Amniotic stem cell (primary cell): ENCODE measurements at places on chromosomes 16 and 17.
A peak's percentile ranks its signal among the peaks of the same experiment; 100 is the strongest.

- DNase-seq, result peak; percentile 15
Measured at GRCh38 chr17:1764284-1764683, 2.4 kb downstream of the SERPINF1 start.

- no peak for DNase-seq
Measured at GRCh38 chr17:59151591-59151990, 3.4 kb downstream of the SKA2 start.

DNA sequence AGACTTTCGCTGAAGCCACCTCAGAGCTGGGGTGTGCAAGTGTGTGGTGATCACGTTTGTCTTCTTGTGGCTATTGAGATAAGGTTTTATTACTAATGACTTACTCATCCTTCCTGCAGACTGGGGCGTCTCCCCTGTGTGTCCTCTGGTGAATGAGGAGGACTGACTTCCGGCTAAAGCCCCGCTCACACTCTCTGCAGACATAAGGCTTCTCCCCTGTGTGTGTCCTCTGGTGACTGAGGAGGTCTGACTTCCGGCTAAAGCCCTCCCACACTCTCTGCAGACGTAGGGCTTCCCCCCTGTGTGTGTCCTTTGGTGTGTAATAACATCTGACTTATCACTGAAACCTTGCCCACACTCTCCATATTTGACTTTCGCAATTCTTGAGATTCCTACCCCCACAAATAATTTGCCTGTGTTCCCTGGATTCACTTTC is 19.4 kb downstream of the PRDM7 start:
- DNase-seq, result no peak

- DNase-seq, result no peak
Measured at GRCh38 chr17:40524243-40524965, 23.0 kb upstream of the TNS4 start.

GRCh38 chr16:24191876-24192402 is 64.2 kb upstream of the CACNG3 start:
- no peak for DNase-seq

DNA sequence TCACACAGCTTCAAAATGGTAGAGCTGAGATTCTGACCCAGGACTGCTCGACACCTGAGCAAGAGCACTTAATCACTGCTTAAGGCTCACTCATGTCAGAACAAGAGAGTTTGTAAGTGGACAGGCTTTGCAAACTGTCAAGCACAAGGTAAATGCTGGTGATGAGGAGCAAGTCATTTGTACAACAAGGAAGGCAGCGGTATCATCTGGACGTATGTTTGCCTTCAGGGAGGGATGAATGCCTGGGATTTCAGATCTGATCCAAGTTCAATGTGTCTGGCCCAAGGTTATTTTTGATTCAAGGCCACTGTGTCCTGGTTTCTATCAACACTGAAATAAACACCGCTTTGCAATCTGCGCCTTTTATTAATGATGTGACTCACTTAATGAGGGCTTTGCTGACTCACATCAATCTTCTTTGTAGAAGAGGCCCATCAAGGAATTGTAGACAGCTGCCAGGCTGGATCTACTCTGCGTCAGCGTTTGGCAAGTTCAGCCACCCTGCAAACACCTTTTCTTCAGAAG is 174.4 kb upstream of the HS3ST3A1 start:
- DNase-seq, result no peak

GRCh38 chr17:7572338-7572587 is 7.2 kb upstream of the CD68 start:
- no peak for DNase-seq

- no peak for DNase-seq
Measured at GRCh38 chr17:79617304-79617703, 6.5 kb upstream of the RBFOX3 start.

DNA sequence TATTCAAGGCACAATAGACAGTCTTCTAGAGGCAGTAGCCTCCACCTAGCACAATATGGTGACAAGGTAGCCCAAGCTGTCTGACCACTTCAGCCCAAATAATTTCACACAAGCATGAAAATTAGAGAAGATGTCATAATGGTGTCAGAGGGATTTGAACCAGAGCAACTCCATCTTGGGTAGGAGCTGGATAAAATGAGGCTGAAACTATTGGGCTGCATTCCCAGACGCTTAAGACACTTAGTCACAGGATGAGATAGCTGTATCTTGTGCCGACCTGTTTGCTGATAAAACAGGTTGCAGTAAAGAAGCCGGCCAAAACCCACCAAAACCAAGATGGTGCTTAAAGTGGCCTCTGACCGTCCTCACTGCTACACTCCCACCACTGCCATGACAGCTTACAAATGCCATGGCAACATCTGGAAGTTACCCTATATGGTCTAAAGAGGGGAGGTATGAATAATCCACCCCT is 192.6 kb downstream of the CPPED1 start:
- DNase-seq, result no peak

DNA sequence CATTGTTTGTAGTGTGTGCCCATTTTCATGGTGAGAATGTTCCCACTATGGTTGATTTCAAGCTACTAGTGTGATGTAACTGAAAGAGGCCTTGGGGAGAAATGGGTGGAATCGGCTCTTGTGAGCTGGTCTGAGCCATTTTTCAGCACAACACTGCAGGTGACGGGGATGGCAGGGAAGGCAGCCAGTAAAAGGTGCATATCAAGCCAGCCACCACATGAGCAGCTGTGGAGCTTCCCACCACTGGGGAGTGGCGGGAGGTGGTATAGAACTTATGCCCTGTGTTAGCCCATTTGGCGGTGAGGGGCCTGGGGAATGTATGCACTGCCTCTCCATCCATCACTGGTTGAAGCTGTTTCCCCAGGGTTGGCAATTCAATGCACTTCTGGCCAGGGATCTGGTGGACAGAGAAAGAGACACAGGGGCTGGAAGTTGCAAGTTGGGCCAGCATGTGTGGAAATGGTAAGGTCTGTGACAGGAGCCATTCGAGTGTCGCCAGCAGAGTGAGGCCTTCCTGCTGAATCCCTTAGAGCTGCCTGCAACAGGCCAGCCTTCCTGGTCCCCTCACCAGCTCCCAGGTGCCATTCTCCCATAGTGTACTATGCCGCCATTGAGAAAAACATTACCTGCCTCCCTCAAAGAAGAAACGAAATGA is 31.7 kb upstream of the BRD7 start:
- DNase-seq, result no peak

DNA sequence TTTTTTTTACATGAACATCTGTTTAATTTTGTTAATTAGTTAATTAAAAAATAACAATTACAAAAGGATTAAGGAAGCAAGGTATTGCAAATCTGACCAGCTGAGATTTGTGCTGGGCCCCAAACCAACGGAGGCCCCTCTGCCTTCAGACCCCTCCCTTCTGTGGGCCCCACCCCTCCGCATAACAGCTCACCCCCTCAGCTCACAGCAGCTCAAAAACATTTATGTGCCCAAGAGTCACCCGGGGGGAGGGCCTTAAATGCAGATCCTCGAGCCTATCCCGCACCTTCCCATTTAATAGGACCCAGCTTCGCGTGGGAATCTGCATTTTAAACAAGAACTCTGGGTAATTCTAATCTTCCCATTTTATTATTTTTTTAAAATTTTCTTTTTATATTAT is 75.0 kb downstream of the MGAT5B start:
- no peak for DNase-seq

DNA sequence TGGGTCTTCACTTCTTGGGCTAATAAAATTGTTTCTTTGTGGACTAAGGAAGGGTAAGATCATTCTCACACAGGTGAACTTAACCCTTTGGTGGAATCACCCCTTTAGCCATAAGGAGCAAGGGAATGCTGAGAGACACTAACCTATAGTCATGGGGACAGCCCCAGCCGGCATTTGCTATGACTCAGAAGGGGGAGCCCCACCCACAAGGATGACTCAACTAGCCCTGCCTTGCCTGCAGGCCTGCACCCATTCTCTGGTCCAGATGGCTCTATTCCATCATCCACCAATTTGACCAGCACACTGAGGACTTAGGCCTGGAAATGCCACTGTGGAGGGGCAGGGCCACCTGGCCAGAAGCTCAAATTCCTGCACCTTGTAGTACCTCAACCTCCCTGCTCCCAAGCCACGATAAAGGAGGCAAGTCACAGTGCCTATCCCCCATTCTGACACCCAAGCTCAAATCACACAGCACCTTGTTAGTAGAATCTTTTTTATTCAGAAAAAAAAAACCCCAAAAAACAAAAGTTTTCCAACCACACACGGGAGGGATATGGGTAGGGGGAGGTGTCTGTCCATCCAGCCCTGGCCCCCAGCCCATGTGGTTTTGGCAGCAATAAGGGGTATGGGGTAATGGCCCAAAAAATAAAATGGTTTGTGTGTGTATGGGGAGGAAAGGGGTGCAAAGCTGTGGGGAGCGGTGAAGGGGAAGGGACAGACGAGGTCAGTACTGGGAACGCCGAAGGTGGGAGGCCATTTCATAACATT is 3.0 kb downstream of the PFN1 start:
- DNase-seq, result peak; percentile 77

DNA sequence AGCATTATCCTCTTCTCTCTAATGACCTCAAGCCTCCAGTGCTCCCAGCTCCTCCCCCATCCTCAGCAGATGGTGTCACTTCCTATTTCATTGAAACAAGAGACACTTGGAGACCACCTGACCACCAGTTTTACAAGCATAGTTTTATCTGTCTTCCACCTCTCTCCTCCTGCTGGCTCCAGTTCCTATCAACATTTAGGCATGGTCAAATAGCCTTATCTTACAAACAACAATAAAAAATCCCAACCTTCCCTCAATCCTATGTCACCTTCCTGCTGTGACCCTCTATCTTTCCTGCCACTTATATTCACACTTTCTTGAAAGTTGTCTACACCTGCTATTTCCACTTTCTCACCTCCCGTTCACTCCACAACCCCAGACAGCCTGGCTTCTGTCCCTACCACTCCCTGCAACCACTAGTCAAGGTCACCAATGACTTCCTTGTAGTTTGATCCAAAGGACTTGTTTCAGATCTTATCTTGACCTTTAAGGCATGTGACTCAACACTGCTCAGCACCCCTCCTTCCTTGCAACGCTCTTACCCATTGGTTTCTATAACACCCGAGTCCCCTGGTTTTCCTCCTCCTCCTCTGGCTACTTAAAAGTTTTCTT is 4.3 kb upstream of the NTN1 start:
- DNase-seq, result no peak

DNA sequence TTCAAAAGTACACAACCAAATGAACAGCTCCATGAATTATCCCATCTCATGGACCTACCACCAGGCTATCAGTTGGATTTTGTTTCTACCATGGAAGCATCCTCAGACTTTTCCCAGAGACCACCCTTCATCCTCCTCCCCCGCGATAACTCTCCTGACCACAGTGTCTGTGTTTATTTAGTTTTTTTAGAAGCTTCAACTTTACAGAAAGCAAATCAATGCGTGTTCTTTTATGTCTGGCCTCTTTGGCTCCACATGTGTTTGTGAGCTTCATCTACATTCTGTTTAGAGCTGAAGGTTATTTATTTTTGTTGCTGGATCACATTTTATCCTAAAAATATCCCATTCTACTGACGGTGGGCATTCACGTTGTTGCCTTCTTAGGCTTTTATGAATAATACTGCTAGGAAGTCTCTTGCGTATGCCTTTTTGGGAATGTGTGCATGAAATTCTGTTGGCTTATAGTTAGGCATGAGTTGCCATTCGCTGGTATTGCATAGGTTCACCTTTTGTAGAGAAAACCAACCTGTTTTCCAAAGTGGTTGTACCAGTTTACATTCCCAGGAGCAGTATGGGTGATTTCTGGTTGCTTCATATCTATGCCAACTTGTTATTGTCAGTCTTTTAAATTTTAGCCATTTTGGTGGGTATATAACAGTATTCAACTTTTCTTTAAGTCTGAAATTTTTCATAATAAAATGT is 83.0 kb downstream of the CMIP start:
- DNase-seq, result no peak

DNA sequence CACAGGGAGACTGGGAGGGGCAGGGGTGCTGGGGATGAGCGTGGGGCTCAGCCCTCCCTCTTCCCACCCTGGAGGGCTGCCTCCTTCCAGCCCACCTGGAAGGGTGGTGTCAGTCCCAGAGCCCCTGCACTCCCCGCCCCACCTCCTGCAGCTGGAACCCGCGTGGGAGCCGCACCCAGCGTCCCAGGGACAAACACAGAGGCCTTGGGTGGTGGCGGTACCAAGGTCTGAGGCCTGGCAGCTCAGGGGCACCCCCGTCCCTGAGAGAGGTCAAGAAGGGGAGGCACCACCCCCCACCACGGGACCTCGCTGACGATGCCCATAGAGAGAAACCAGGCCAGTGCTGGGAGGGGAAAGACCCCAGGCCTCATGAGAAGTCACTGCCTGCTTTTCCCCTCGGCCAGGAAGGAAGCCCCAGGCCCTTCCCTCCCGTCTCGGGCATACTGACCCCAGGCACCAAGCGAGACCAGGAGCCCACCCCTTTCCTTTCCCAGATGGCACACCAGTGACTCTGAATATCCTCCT is 4.1 kb downstream of the HS3ST6 start:
- no peak for DNase-seq

- DNase-seq, result no peak
Measured at GRCh38 chr16:86618431-86619238, 40.3 kb downstream of the FOXL1 start.
